ENCODE measurements at places on chromosomes 12 and 14.

DNA sequence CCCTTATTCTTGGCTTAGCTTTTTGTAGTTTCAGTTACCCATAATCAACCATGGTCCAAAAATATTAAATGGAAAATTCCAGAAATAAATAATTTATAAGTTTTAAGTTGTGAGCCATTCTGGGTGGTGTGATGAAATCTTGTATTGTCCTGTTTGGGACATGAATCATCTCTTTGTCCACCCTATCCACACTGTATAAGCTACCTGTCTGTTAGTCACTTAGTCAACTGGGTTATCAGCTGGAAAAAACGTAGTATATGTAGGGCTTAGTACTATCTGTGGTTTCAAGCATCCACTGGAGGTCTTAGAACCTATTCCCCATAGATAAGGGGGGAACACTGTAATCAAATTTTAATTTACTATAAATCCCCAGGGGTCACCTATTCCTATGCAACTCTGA lies 52.7 kb downstream of the NKX2-1 start:
- DNase-seq: no peak

- DNase-seq: no peak
These were observed 131.0 kb upstream of the TMTC2 start for GRCh38 chr12:82555699-82556098.

GRCh38 chr12:25083211-25083610 lies 111.7 kb downstream of the DNAI7 start:
- DNase-seq: no peak

DNA sequence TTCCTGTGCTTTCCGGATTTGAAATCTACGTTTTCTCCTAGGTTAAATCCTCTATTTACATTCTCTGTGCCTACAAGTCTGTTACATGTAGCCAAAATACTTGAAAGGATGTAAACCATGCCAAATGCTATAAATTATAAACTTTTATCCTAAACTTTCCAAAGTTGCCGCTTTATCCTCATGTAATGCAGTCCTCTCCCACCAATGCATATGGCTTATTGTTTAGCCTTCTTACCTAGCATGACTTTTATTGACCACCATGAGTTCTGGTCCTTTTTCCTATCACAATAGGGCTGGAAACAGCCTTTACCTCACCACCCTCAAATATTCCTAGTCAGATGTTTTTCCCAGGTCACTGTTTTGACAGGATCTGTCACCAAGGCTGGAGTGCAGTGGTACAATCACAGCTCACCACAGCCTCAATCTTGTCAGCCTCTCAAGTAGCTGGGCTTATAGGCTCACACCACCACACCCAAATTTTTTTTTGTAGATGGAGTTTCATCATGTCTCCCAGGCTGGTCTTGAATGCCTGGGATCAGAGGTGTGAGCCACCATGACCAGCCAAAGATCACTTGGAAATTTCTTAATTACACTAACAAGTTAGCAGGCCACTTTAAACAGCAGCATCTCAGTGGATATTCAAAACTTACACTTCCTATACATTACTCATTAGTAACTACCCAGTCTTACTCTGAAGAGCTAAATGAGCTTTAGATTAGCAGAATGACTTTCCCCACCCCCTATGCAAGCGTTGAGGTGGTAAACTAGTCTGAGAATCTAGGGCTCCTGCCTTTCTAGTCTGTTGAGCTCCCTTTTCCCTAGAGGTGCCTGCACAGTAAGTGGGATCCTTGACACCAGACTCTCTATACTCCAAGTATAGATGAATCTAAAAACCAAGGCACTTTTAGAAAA lies 4.1 kb downstream of the TUBA1B start:
- no peak for DNase-seq

GRCh38 chr12:20493934-20494333 lies 125.6 kb downstream of the PDE3A start:
- DNase-seq: no peak

GRCh38 chr12:122018457-122018856 lies 3.2 kb upstream of the BCL7A start:
- DNase-seq: no peak

GRCh38 chr12:63909746-63910145 lies 65.2 kb downstream of the SRGAP1 start:
- DNase-seq: no peak

- DNase-seq: no peak
These were observed 32.8 kb upstream of the KLHL42 start for GRCh38 chr12:27747111-27747820.

DNA sequence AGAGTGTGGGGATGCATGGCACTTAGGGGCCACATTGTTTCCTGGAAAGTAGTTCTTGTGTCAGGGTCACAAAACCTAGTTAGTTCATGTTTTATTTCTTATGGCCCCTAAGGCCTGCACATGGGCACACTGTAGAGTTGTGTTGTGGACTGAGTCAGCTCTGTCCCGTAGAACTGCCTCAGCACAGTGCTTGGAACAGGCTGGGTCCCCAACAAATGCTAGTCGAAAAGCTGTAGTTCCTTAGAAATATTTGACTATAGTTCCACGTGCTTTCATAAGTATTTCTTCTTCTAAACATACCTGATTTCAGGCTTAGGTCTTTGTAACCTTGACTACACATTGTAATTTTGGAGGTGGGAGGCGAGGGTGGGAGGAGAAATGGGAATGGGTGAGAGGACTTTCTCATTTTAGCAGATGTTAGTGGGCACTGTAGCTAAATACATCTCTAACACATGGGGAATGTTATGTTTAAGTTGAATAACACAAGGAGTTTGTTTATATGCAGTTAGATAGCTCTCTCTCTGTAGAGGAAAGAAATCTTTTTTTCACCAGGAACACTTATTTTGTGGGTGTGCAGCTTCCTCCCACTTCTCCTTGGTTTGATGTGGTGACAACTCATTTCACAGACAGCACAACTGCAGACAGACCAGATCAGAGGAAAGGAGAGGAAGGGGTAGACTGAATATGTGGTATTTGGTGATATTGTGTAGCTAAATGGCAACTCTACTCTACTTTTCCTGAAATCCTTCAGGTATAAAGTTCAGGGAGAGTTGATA lies 39.5 kb upstream of the DACT1 start:
- no peak for DNase-seq

DNA sequence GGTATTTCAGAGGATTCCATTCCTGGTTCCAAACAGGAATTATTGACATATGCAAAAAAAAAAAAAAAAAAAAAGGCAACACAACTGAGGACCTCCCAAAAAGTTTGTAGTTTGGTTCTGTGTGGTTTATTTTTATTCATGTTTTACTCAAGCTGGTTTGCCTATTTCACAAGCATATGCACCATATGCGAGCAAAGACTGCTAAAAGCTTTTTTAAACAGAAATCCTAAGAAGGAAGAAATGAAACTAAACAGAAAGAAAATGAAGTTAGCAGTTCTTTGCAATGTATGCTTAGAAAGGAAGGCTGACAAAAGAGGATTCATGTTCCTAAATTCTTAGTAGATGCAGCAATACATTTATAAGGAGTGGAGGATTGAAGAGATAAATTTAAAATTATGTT lies 487.6 kb upstream of the FLRT2 start:
- no peak for DNase-seq

DNA sequence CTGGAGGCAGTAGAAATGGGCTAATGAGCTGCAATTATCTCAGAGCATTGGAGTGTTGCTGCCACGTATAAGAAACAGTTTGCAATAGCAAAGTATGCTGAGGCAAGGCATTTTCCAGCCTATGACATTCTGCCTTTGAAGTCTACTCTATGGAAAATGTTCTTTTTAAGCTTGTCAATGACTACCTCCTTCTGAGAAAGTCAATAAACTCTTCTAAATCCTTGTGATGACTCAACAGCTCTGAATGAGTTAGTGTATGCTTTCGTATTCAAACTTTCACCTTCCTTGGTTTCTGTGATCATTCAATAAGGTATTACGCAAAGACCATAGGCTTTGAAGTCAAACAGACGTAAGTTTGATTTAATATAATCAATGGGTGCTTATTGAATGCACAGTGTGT lies 111.2 kb downstream of the CAPZA3 start:
- no peak for DNase-seq

Data from NCI-H1436 (cell line).